SJSA1 (cell line): ENCODE measurements at places on chromosomes 11 and 22. TPM values are rescaled to one million over a fixed set of nuclear protein-coding genes. Genes with fewer than 3 reads are reported as not detected.

Gene LYVE1
- not detected in 2 replicates for total RNA-seq

GRCh38 chr11:34158661-34159060 lies 53.2 kb downstream of the NAT10 start:
- no peak for DNase-seq

DNA sequence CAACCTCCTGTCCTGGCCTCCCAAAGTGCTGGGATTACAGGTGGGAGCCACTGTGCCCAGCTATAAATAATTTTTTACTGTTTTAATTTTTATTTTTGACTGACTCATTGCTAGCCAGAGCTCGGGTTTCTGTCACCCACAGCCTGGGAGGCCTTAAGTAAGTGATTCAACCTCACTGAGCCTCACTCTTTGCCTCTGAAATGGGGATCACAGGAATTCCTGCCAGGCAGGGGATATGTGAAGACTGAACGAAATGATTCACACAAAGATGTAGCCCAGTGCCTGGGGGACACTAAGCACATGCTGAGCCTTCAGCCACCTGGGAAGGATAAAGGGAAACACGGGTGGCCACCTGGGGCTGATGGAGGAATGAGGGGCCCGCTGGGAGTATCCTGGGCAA lies 3.8 kb upstream of the LRRC74B start:
- DNase-seq: no peak

Gene YPEL1
- 1.0 and 1.2 TPM in 2 replicates for total RNA-seq

Gene USP47
- 64.9 and 67.6 TPM in 2 replicates for total RNA-seq

DNA sequence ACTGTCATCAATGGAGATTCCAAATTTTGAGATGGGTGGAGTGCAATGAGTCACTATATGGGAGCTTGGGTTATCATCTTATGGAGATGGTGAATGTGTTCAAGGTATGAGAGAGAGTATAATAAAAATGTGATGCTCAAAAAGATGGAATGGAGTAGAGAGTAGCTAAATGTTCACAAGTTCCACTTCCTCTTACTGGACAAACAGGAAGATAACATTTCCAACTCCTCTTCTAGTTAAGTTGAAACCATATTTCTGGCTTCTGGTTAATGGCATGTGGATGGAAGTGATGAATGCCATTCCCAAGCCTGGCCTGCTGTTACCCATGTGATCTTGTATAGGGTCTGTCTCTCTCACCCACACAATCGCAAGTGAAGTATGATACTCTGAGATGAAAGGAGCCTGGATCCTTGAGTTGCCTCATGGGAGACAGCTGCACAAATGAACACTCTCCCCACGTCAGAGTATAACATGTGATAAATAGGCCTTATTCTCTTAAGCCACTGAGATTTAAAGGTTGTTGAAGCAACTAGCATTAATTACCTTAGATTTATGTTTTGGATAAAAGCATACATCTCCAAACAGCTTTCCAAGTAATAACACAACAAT lies 111.0 kb downstream of the RAB38 start:
- DNase-seq: no peak

Gene LRRC4C
- total RNA-seq: not detected in 2 replicates

Gene TMEM132A
- 47.5 and 60.7 TPM in 2 replicates for total RNA-seq
